ENCODE measurements at places on chromosomes 16 and 17.

DNA sequence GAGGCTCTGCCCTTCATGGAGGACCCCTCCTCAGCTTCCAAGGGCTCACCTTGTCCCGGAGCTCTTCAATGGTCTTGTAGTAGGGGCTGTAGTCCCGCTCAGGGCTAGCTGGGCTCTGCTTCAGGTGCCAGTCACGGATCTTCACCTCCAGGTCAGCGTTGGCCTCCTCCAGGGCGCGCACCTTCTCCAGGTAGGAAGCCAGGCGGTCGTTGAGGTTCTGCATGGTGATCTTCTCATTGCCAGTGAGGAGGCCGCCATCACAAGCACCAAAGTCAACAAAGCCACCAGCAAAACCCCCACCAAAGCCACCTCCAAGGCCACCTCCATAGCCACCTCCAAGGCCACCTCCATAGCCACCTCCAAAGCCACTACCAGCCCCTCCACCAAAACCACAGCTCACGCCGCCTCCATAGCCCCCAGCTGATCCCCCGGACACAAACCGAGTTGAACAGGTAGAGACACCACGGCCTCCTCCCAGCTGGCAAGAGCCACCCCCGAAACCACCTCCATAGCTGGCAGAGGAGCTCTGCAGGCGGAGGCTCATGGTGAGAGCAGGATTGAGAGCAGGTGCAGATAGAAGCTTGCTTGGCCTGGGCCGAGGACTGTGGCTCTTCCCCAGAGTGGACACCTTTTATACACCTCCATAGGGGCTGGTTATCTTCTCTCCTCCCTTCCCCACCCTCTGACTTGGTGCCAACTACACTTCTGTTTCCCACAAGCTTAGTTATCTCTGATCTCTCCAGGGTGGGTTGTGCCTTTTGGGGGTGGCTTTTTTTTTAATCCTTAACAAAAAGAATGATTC, at the start of gene KRT13:
KRT13 (minus strand) TSS at position 606 of the 802 bp plus-strand sequence; CDS start at position 544, 62 bp downstream.
- no peak within 1 kb of the TSS for H3K4me3 ChIP-seq
- H3K4me1 ChIP-seq, result no peaks in the 10 kb centered on the region
- no peak for DNase-seq
- H3K27ac ChIP-seq, result no peak within 1 kb of the TSS
- H3K36me3 ChIP-seq, result no peaks in the 10 kb centered on the region

- no peaks in the 10 kb centered on the region for H3K4me1 ChIP-seq
- no peaks in the 10 kb centered on the region for H3K27me3 ChIP-seq
- H3K4me3 ChIP-seq, result no peak overlapping the region
- no peaks in the 10 kb centered on the region for H3K36me3 ChIP-seq
- DNase-seq, result no peak
- H3K27ac ChIP-seq, result no peak overlapping the region
These were observed 36.3 kb upstream of the TEKT1 start for GRCh38 chr17:6867849-6868248.

GRCh38 chr16:745739-746138, 4.9 kb upstream of the CIAO3 start:
- no peaks in the 10 kb centered on the region for H3K4me1 ChIP-seq
- no peak overlapping the region for H3K4me3 ChIP-seq

- H3K36me3 ChIP-seq, result no peaks in the 10 kb centered on the region
- peak; percentile 86 for DNase-seq
- H3K4me1 ChIP-seq, result peaks cover 39% of the 10 kb centered on the region
These were observed 56.7 kb upstream of the TOB1 start for GRCh38 chr17:50922721-50923405.

- H3K36me3 ChIP-seq, result no peaks in the 10 kb centered on the region
- no peaks in the 10 kb centered on the region for H3K4me1 ChIP-seq
- no peak overlapping the region for H3K4me3 ChIP-seq
- DNase-seq, result no peak
These were observed 192.3 kb downstream of the SHISA9 start for GRCh38 chr16:13093661-13094060.

- H3K36me3 ChIP-seq, result no peaks in the 10 kb centered on the region
- no peak for DNase-seq
- no peaks in the 10 kb centered on the region for H3K4me1 ChIP-seq
- H3K27me3 ChIP-seq, result no peaks in the 10 kb centered on the region
These were observed 98.9 kb upstream of the DYNLRB2 start for GRCh38 chr16:80441935-80442334.

DNA sequence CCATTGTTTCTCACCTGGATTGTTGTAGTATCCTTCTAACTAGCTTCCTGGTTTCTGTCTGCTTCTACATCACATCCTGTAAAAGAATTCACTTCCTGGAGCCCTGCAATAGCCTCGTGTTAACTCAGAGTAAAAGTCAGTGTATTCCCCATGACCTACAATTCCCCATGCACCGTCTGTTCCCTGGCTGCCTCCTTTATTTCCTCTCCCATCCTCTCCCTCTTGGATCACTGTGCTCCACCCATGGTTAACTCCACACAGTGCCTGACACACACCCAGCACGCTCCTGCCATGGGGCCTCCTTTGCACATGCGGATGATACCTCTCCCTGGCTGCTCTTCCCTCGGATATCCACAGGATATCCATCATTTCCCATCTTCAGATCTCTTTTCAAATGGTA, 301.4 kb upstream of the IRX3 start:
- H3K27ac ChIP-seq, result no peak overlapping the region
- no peaks in the 10 kb centered on the region for H3K27me3 ChIP-seq
- DNase-seq, result no peak
- H3K4me1 ChIP-seq, result no peaks in the 10 kb centered on the region
- H3K4me3 ChIP-seq, result no peak overlapping the region

GRCh38 chr17:77756846-77757560, 201.5 kb upstream of the TNRC6C start:
- no peaks in the 10 kb centered on the region for H3K27me3 ChIP-seq
- no peak overlapping the region for H3K4me3 ChIP-seq
- no peak for DNase-seq
- H3K27ac ChIP-seq, result no peak overlapping the region
- no peaks in the 10 kb centered on the region for H3K4me1 ChIP-seq
- no peaks in the 10 kb centered on the region for H3K36me3 ChIP-seq

DNA sequence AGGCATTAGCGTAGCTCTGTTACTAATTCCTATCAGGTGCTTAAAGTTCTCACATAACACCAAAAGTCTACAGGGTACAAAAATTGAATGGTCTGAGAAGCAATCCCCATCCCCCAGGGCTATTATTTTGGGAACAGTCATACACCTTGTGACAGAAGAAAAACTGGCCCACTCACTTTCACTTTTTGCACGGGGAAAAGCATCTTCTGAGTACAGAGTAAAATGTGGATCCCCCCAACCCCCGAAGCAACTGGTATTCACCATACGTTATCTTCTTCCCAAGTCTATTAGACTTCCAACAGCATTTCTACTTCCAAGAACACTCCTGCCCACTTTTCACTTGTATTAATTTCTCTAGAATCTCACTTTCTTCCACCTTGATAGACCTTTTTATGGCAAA, 11.8 kb downstream of the GGA3 start:
- DNase-seq, result no peak
- H3K27me3 ChIP-seq, result no peaks in the 10 kb centered on the region
- peaks cover 7% of the 10 kb centered on the region for H3K36me3 ChIP-seq
- H3K4me1 ChIP-seq, result no peaks in the 10 kb centered on the region

DNA sequence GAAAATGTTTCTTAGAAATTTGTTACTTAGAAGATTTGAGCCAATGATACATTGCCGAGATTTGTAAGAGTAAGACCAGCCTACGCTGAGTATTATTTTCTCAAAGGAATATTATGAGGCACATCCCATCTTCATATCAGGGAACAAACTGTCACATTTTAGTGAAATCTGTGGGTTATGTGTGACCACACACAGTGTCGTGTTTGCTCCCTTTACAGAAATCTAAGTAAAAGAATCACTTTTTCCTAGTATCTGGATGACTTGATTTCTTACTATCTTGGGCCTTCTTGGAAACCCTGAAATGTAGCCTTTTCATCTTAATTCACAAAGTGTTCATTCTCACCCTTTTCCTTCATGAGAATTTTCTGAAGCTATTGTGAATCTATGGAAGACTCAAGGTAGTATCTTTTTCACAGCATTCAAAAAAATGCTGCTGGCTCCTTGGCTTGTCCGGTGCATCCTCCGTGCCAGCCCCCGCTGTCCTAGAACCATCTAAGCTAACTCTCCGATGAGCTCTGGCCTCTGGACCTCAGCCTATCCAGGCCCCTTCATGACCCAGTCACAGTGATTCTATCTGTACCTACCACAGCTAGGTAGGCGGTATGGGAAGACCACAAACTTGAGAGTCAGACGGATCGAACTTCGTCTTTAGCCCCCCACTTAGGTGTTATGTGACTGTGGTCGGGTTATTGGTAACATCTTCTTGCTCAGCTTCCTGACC, 524.3 kb downstream of the MAF start:
- no peak overlapping the region for H3K4me3 ChIP-seq
- DNase-seq, result no peak
- H3K4me1 ChIP-seq, result no peaks in the 10 kb centered on the region
- H3K27ac ChIP-seq, result no peak overlapping the region
- H3K27me3 ChIP-seq, result no peaks in the 10 kb centered on the region

DNA sequence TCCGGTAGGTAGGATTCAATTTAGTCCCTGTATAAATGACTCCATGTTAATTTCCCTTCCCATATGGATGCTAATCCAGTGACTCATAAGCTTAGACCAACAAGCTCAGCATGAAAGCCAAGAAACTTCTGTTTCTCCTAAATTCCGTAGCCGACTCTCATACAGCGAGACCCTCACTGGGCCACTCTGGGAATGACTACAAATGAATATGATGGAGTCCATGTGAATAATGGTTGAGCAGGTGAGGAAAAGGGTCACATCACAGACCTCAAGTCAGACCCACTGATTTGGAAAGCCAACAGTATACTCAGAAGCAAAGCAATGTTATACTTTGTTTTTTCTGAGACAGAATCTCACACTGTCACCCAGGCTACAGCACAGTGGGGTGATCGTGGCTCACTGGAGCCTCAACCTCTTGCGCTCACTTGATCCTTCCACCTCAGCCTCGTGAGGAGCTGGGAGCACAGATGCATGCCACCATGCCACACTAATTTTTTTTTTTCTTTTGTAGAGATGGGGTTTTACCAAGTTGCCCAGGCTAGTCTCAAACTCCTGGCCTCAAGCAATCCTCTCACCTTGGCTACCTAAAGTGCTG, 14.6 kb downstream of the RSL1D1 start:
- peaks cover 21% of the 10 kb centered on the region for H3K36me3 ChIP-seq
- H3K27ac ChIP-seq, result no peak overlapping the region
- no peaks in the 10 kb centered on the region for H3K27me3 ChIP-seq

DNA sequence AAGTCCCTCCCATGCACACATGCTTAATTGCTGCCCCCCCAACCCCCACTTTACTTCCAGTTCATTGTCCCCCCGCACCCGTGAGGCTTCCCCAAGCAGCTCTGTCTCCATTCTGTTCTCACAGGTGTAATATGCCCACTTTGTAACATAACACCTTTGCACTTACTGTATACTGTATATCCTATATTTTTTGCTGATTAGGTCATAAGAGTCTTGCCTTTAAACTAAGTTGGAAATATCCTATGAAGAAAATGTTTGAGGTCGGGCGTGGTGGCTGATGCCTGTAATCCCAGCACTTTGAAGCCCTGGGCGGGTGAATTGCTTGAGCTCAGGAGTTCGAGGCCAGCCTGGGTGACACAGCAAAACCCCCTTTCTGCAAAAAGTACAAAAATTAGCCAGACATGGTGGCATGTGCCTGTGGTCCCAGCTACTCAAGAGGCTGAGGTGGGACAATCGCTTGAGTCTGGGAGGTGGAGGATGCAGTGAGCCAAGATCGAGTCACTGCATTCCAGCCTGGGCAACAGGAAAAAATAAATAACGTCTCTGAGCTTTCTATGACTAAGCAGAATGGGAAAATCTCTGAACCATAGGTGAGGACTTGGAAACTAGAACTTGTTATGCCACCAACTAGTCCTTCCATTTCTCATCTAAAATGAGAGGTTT, 76.1 kb downstream of the TNRC6C start:
- H3K4me3 ChIP-seq, result no peak overlapping the region
- no peaks in the 10 kb centered on the region for H3K36me3 ChIP-seq
- H3K27ac ChIP-seq, result no peak overlapping the region

DNA sequence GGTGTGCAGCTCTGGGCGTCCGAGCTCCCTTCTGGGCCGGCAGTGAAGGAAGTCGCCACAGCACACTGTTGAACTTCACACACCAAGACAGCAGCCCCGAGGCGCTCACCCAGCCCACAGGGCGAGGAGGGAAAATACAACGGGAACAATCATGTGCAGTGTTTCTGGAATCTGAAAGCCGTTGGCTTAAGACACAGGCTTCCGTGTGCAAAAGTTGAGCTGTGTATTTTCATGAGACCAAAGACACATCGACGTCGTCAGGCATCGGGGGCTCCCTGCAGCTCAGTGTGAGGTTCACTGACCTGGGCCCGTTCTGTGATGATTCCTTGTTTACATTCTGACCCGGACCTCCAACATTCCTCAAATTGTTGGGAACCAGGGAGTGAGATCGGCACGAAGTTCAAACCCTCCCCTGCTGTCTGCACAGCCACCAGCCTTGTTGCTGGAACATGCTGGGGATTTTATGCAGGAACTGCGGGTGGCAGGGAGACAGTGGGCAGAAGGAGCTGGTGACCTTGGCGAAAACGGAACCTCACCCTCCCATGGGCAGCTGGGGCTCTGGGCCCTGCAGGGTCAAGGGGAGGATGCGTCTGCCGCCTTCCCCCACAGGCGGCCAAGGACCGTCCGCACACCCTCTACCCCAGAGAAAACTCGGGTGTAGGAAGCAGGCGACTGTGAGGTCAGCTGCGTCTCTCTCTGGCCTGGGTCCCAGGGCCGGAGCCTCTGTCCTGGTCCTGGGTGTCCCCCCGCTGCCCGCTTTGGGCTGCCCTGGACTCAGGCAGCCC, 72.2 kb downstream of the METRNL start:
- no peak for DNase-seq
- H3K4me1 ChIP-seq, result no peaks in the 10 kb centered on the region
- H3K4me3 ChIP-seq, result no peak overlapping the region
- no peaks in the 10 kb centered on the region for H3K36me3 ChIP-seq

GRCh38 chr17:7393613-7394451, 493 bp downstream of the PLSCR3 start:
- H3K4me3 ChIP-seq, result peak overlapping the region; percentile 60
- DNase-seq, result peak; percentile 43
- peak overlapping the region; percentile 97 for H3K27ac ChIP-seq
- H3K36me3 ChIP-seq, result peaks cover 6% of the 10 kb centered on the region
- no peaks in the 10 kb centered on the region for H3K27me3 ChIP-seq

DNA sequence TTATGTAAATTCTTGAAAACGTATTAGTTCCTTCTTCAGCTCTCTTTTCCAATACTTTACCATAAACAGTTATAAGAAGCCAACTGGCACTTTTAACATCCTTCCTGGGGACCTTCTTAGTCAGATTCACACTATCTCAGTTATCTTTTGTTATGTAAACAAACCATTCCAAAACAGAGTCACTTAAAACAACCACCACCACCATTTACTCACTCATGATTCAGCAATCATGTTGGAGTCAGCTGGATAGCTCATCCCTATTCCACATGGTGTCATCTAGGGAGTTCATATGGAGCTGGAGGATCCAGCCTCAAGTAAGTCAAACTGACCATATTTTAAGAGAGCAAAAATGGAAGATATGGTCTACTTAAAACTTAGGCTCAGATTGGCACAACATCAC, 240.3 kb upstream of the IRX3 start:
- H3K4me3 ChIP-seq, result no peak overlapping the region
- no peaks in the 10 kb centered on the region for H3K27me3 ChIP-seq
- H3K4me1 ChIP-seq, result no peaks in the 10 kb centered on the region
- no peaks in the 10 kb centered on the region for H3K36me3 ChIP-seq
- no peak overlapping the region for H3K27ac ChIP-seq

GRCh38 chr16:76941113-76941512, 249.9 kb upstream of the MON1B start:
- no peak for DNase-seq
- no peaks in the 10 kb centered on the region for H3K27me3 ChIP-seq
- H3K4me1 ChIP-seq, result no peaks in the 10 kb centered on the region
- H3K36me3 ChIP-seq, result no peaks in the 10 kb centered on the region
- no peak overlapping the region for H3K27ac ChIP-seq
- H3K4me3 ChIP-seq, result no peak overlapping the region

GRCh38 chr16:77674888-77675287, 47.4 kb upstream of the NUDT7 start:
- no peak for DNase-seq
- no peak overlapping the region for H3K4me3 ChIP-seq
- no peaks in the 10 kb centered on the region for H3K36me3 ChIP-seq
- H3K27ac ChIP-seq, result no peak overlapping the region

Measured in colonic mucosa (tissue), 4 donors.